Common myeloid progenitor, CD34-positive (primary cell): ENCODE measurements at places on chromosomes 11 and 22.

GRCh38 chr22:41243361-41243760, 2.6 kb upstream of the CHADL start:
- DNase-seq = no peak

DNA sequence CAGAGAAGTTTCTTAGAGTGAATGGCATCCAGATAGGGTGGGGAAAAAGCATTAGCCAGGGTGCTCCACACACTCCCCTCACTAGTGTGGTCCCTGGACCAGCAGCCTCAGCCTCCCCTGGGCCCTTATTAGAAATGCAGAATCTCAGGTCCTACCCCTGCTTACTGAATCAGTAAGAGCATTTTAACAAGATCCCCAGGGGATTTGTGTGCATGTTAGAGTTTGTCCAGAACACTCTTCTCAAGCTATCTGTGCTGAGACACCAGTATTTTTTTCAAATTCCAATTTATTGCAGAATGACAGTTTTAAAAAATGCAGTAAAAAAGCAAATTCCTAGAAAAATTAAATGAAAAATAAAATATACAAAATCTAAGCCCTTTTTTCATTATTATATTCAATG, 123.1 kb downstream of the MIAT start:
- DNase-seq = no peak

- DNase-seq = no peak
Measured at GRCh38 chr11:16909359-16910035, 104.7 kb downstream of the PLEKHA7 start.

- no peak for DNase-seq
Measured at GRCh38 chr22:20810645-20811044, 36.7 kb downstream of the SERPIND1 start.

DNA sequence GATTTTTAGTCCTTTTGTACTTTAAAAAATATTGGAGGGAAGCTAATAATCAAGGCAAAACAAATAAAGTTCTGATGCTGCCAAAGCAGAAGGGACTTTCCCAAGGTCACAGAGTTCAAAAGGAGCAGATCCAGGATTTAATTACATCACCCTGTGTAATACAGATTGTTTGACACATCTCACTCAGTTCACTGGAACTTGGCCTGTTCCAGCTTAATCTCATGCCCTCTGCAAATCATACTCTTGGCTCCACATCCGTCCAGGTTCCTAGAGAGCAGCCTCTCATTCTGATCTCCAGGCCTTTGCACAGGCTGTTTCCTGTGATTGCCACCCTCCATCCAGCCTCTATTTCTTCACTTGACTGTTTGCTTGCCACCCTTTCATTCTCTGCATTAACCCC, 151.7 kb downstream of the SPON1 start:
- DNase-seq = no peak

- peak; percentile 31 for DNase-seq
Measured at GRCh38 chr11:11866203-11866602, 24.4 kb downstream of the USP47 start.

- DNase-seq = no peak
Measured at GRCh38 chr22:33117821-33118220, 59.6 kb upstream of the SYN3 start.

DNA sequence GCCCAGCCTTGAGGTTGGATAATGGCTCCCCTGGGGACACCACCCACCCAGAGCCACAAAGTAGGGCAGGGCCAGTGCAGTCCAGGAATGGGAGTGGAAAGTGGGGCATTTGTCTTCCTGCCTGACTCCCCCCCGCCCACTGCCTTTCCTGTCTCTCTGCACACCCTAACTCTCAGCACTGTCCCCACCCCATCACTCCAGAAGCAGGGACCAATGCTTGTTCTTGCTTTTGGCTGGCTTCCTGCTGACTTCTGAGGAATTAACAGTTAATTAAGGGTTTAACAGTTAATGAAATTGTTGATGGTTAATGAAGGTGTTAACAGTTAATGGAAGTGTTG, 4.7 kb downstream of the PITPNM1 start:
- DNase-seq = no peak

- no peak for DNase-seq
Measured at GRCh38 chr22:23842599-23842998, 3.8 kb upstream of the DERL3 start.

- peak; percentile 58 for DNase-seq
Measured at GRCh38 chr11:100687054-100687629, at the start of gene ARHGAP42. Gene ARHGAP42 (plus strand): TSS chr11:100687288. CDS start chr11:100687679, 391 bp downstream.

DNA sequence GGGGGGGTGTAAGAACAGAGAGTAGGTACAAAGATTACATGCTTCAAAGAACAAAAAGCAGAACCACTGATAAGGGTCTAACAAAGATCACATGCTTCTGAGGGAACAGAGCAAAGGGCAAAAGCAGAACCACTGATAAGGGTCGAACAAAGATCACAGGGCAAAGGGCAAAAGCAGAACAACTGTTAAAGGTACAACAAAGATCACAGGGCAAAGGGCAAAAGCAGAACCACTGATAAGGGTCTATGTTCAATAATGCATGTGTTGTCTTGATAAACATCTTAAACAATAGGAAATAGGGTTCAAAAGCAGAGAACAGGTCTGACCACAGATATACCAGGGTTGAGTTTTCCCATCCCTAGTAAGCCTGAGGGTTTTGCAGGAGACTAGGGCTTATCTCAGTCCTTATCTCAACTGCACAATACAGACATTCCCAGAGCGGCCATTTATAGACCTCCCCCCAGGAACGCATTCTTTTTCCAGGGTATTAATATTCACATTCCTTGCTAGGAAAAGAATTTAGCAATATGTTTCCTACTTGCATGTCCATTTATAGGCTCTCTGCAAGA, 81.9 kb upstream of the PGR start:
- DNase-seq = no peak

DNA sequence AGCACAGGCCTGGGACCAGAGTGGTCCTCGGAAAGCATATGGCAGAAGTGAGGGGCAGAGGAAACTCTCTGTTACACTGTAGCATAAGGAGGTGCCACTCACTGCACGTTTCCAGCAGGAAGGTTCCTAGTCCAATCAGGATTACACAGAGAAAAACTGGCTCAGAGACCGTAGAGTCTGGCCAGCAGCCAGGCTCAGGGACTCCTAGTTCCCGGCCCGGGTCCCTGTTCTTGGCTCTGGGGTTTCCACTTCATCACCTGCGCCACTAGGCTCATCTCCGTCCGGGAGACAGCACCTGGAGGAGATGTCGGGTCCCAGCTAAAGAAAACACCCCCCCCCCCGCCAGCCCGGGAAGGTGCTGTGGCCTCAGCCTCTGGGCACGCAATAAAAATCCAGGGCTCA, 1.1 kb downstream of the TTLL12 start:
- DNase-seq = no peak

GRCh38 chr11:43923406-43924111, 18.9 kb upstream of the C11orf96 start:
- DNase-seq = no peak

- no peak for DNase-seq
Measured at GRCh38 chr22:19196841-19197612, 18.5 kb upstream of the SLC25A1 start.

DNA sequence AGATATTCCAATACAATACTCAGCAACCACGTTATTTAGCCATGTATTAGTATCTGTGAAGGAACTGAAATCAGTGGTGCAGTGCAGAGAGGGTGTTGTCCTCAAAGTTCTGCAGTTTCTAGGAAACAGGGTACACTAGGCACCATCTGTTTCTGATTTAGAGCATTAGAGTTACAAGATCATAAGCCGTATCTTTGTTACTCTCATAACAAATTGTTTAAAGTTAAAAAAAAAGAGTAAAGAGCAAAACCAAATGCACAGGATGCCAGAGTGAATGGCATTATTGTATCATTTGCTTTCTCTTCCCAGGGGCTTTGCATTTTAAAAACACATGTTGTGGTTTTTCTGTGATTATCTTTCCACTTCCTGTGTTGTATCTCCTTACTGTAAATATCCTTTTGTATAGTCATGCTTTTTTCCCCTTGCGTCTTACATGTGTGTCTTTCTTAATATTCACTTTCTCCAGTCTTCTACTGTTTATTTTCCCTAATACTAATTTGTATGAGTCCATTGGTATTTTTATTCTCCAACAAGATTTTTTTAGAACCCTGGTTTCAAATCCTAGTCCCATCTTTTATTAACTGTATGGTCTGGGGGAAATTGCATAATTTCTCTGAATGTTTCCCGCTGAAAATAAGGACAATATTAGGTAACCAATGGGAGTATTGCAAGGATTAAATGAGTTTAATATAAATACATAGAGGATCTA, 15.2 kb upstream of the NUP160 start:
- DNase-seq = peak; percentile 71

- no peak for DNase-seq
Measured at GRCh38 chr22:45273452-45274075, 11.2 kb upstream of the UPK3A start.

DNA sequence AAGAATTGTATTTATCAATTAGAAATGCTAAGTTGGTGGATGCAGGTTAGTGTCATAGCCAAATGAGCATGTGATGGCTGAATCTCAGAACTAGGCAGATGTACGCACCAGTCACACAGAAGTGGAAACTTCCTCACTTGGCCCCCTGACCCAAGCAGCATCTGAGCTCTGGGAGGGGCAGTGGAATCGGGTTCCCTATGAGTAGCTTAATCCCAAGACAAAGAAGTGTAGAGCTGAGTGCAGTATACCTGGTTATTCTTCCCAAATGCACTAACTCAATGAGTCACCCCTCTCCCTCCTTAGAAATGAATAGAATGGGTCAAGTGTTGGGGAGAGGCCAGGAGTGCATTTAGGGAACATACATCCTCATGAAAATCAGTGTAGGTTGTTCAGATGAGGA, 224.6 kb downstream of the FAT3 start:
- DNase-seq = no peak
